ENCODE measurements at places on chromosomes 5 and 9. TPM values are rescaled to one million over a fixed set of nuclear protein-coding genes. Genes with fewer than 3 reads are reported as not detected.

GRCh38 chr9:131677444-131678180, 62.3 kb downstream of the RAPGEF1 start:
- H3K36me3 ChIP-seq, result peaks cover 7% of the 10 kb centered on the region
- peaks cover 38% of the 10 kb centered on the region for H3K4me1 ChIP-seq
- no peak for DNase-seq

DNA sequence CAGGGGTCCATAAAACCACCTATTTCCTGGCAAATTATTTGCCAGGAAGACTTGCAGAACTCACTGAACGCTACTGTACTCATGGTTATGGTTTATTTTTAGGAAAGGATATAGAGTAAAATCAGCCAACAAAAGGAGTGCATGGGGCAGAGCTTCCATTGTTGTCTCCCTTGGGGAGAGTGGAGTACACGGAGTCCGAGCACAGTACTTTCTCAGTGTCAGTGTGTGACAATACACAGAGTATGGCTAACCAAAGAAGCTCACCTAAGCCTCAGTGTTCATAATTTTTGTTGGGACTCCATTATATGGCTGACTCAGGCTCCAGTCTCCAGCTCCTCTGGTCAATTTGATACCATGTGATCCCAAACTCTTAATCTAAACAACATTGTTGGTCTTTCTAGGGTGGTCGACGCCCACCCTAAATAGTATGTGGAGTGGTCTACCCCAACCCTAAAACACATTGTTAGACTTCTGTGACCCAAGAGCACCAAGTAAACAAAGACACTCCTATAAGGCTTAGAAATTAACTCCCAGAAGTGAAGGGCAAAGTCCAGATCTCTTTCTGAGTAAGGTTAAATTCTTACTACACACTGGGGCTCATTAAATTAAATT, 74.9 kb downstream of the SLC44A1 start:
- peaks cover 19% of the 10 kb centered on the region for H3K36me3 ChIP-seq
- H3K4me3 ChIP-seq, result peak overlapping the region; percentile 26
- H3K27ac ChIP-seq, result peak overlapping the region; percentile 79
- no peaks in the 10 kb centered on the region for H3K27me3 ChIP-seq
- no peak for DNase-seq
- peaks cover 26% of the 10 kb centered on the region for H3K4me1 ChIP-seq

DNA sequence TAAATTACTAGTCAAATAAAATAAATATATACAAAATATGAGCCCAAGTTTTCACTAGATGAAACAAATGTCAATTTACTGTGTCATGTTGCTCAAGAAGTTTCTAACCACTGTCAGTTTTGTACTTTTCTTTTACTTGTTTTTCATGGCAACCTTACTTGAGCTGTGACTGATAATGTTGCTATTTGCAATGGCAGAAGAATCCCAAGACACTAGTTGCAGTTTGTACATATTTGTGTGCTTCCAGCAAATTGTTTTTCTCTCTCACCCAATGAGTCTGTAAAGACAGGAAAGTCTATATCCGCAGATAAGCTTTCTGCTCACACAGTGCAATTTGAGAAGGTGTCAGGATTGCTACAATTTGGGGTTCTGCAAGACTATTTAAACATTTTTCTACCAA, 338.6 kb upstream of the PCSK5 start:
- no peaks in the 10 kb centered on the region for H3K36me3 ChIP-seq
- H3K27me3 ChIP-seq, result no peaks in the 10 kb centered on the region
- H3K4me1 ChIP-seq, result peaks cover 5% of the 10 kb centered on the region
- no peak overlapping the region for H3K4me3 ChIP-seq
- H3K27ac ChIP-seq, result no peak overlapping the region

- peaks cover 87% of the 10 kb centered on the region for H3K36me3 ChIP-seq
- no peak overlapping the region for H3K27ac ChIP-seq
- no peaks in the 10 kb centered on the region for H3K27me3 ChIP-seq
- H3K4me1 ChIP-seq, result no peaks in the 10 kb centered on the region
- DNase-seq, result no peak
These were observed 38.7 kb downstream of the MAPK9 start for GRCh38 chr5:180253036-180253824.

DNA sequence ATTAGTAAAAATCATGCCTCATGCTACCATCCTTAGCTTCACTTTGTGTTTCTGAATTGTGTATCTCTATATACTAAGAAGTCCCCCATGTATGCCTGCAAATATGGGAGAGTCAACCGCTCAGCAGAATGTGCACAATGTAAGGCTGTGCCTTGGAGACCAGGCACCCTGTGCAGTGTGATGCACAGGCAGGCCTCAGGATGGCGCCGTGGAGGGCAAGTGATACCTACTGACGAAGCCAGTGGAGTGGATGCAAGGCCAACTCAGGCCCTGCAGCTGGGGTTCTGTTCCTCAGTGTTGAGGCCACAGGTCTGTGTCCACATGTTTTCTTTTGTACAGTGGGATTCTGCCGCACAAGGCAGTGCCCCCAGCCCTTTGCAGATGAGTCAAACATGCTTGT, 28.4 kb downstream of the SYK start:
- no peak for DNase-seq
- no peaks in the 10 kb centered on the region for H3K36me3 ChIP-seq
- peaks cover 6% of the 10 kb centered on the region for H3K4me1 ChIP-seq
- no peak overlapping the region for H3K4me3 ChIP-seq
- H3K27me3 ChIP-seq, result peaks cover 6% of the 10 kb centered on the region
- no peak overlapping the region for H3K27ac ChIP-seq

GRCh38 chr5:134437340-134437846, 25.7 kb upstream of the CDKN2AIPNL start:
- peak overlapping the region; percentile 81 for H3K27ac ChIP-seq
- DNase-seq, result no peak
- peaks cover 9% of the 10 kb centered on the region for H3K4me1 ChIP-seq
- no peaks in the 10 kb centered on the region for H3K27me3 ChIP-seq

GRCh38 chr5:139082813-139083498, 115.2 kb downstream of the SIL1 start:
- no peaks in the 10 kb centered on the region for H3K27me3 ChIP-seq
- H3K27ac ChIP-seq, result no peak overlapping the region
- no peak for DNase-seq
- H3K36me3 ChIP-seq, result peaks cover 6% of the 10 kb centered on the region
- no peak overlapping the region for H3K4me3 ChIP-seq
- H3K4me1 ChIP-seq, result peaks cover 2% of the 10 kb centered on the region

DNA sequence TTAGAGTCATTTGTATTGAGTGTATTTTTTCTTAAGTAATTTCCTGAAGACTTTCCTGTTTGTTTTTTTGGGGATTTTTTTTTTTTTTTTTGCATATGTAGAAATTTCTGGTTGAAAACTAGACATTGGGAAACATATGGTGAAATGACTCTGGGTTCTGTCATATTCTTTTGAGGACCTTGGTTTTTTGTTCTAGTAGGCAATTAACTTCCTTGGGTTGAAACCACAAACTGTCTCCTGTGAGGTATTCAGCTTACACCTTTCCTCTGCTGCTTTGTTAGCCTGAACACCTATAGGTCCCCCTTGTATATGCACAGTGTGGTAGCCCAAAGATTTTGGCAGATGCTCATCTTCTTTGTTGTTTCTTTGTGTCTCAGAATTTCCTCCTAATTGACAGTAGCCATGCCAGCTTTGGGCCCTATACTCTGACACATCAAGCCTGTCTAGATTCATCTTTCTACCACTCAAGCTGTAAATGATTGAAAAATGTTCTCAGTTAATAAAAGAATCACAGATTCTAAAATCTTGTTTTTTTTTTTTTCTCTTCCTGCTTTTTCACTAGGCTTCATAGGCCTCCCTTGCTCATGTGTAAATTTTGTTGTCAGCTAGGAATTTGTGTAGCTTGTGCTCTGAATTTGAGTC, 140.6 kb downstream of the COMMD10 start:
- DNase-seq, result no peak
- no peak overlapping the region for H3K27ac ChIP-seq
- peaks cover 1% of the 10 kb centered on the region for H3K36me3 ChIP-seq
- peaks cover 10% of the 10 kb centered on the region for H3K4me1 ChIP-seq
- H3K27me3 ChIP-seq, result no peaks in the 10 kb centered on the region

GRCh38 chr5:3546028-3546427, 49.6 kb upstream of the IRX1 start:
- H3K27me3 ChIP-seq, result peaks cover 23% of the 10 kb centered on the region
- H3K36me3 ChIP-seq, result no peaks in the 10 kb centered on the region
- no peak for DNase-seq
- peaks cover 5% of the 10 kb centered on the region for H3K4me1 ChIP-seq
- H3K4me3 ChIP-seq, result no peak overlapping the region
- H3K27ac ChIP-seq, result no peak overlapping the region

DNA sequence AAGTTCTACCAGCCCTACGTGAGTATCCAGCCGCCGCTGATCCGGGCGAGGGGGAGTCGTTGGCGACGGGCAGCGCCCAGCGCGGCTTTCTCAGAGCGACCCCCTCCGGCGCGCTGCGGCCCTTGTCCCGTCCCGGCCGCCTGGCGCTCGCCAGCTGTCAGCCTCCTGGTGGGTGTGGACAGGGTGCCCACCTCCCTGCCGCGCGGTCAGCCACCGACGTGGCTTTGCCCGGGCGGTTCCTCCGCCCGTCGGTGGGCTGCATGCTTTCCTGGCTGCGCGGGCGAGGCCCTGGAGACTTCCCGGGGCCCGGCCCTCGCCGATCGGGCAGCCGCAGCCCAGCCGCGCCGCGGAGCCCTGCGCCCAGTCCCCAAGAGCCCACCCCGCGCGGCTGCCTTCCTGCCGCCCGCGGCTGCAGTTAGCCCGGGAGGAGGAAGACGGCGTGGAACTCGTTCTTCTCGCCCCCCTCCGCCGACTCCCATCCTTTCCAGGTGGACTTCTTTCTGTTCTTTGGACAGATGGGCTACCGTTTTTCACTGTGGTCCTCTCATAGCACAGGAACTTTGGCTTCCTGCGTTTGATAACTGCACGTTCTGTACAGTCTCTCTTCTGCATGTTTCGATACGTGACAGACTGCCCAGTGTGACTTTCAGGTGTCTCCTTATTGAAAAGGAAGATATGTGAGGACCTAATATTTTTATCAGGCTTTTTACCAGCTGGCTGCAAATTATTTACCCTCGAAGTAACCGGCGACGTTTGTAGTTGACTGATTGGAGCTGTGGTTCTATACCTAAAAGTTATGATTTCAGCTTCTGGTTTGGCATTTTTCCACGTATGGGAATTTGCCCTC, 577 bp downstream of the AP3S1 start:
- H3K27me3 ChIP-seq, result no peaks in the 10 kb centered on the region
- H3K27ac ChIP-seq, result peak overlapping the region; percentile 96
- H3K4me1 ChIP-seq, result peaks cover 23% of the 10 kb centered on the region
- DNase-seq, result peak; percentile 70
- peak overlapping the region; percentile 99 for H3K4me3 ChIP-seq

- H3K4me1 ChIP-seq, result peaks cover 16% of the 10 kb centered on the region
- H3K4me3 ChIP-seq, result no peak overlapping the region
- H3K36me3 ChIP-seq, result peaks cover 3% of the 10 kb centered on the region
These were observed 3.4 kb downstream of the PDLIM4 start for GRCh38 chr5:132260714-132261551.

DNA sequence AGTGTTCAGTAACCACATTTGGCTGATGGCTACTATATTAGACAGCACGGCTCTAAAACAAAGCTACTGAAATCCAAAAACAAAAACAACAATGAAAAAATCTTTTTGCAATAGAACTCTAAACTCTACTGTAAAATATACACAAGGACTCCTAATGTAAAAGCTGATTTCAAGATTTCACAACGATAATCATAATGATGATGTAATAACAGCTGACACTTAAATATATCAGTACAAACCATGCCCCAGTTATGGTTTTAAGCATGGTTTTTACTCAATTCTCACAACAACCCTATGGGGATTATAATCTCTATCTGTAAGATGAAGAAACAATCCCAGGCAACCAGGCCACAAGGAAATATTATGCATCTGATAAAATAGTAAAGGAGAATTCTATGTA, 3.3 kb downstream of the ZNF300 start:
- H3K4me1 ChIP-seq, result peaks cover 3% of the 10 kb centered on the region
- no peak for DNase-seq
- peaks cover 72% of the 10 kb centered on the region for H3K36me3 ChIP-seq
- H3K27ac ChIP-seq, result no peak overlapping the region
- H3K27me3 ChIP-seq, result no peaks in the 10 kb centered on the region

DNA sequence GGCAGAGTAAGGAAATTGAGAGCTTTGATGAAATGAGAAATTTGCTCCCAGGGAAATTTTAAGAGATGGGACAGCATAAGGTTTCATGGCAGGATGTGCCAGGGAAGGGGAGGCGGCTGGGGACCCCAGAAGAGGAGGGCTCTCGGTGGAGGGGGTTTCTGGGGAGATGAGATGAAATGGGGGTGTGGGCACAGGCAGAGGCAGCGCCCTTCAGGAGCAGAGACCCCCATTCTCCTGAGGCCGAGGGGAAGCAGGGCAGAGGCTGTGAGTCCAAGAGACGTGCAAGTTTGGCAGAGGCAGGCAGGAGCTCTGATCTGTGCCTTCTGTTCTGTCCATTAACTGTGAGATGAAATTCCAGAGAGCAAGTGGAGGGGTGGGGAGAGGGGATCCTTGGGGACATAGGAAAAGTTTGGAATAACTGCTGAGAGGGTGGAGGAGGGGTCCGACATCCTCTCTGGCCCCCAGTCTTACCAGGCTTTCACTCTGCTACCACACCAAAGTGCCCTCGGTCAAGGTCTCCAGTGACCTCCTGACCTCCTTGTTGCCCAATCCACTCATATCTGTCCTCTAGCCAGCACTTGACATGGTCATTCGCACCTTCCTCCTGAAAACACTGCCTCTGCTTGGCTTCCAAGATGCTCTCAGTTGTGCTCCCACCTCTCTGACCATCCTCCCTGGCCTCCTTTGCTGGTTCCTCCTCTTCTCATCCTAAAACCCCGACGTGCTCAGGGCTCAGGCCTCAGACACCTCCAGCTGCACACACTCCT, 108.1 kb upstream of the MVB12B start:
- no peaks in the 10 kb centered on the region for H3K36me3 ChIP-seq
- DNase-seq, result no peak
- H3K27me3 ChIP-seq, result peaks cover 35% of the 10 kb centered on the region
- H3K4me1 ChIP-seq, result no peaks in the 10 kb centered on the region
- H3K4me3 ChIP-seq, result no peak overlapping the region

- H3K4me3 ChIP-seq, result peak overlapping the region; percentile 37
- H3K4me1 ChIP-seq, result peaks cover 68% of the 10 kb centered on the region
- peak overlapping the region; percentile 88 for H3K27ac ChIP-seq
- DNase-seq, result no peak
- no peaks in the 10 kb centered on the region for H3K27me3 ChIP-seq
These were observed 13.7 kb upstream of the FBP2 start for GRCh38 chr9:94607423-94607691.

DNA sequence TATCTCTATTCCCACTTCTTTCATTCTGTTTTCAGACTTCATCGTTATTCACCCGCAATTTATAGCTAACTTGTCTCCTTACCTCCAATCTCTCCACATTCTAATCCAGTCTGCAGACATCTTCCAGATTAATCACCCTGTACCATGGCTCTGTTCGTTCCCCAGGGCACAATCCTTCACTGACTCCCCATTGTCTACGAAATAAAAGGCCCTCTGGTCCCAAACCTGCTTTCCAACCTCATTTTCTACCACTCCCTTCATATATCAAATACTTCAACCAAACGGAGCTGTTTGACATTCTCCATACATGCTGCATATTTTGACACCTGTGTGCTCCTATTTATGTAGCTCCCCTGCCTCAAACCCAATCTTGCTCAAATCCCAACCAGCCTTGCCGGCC, 1720.6 kb upstream of the WWC1 start:
- no peak overlapping the region for H3K4me3 ChIP-seq
- H3K27ac ChIP-seq, result peak overlapping the region; percentile 33
- H3K4me1 ChIP-seq, result peaks cover 4% of the 10 kb centered on the region
- H3K27me3 ChIP-seq, result no peaks in the 10 kb centered on the region
- no peak for DNase-seq

SLC2A8 gene
- 50.7 TPM for total RNA-seq

GALNT12 gene
- 12.9 TPM for total RNA-seq

PAEP gene
- total RNA-seq, result not detected

C5orf52 gene
- total RNA-seq, result not detected

ABLIM3 gene
- total RNA-seq, result 0.27 TPM

CDO1 gene
- 24.6 TPM for total RNA-seq

ZNF354C gene
- total RNA-seq, result 8.1 TPM
